Naive thymus-derived CD8-positive, alpha-beta T cell (primary cell): ENCODE measurements at places on chromosomes 11 and 22. TPM values are rescaled to one million over a fixed set of nuclear protein-coding genes. Genes with fewer than 3 reads are reported as not detected.

RNF26 gene
- 39.6 TPM for polyA plus RNA-seq

GRCh38 chr11:45450189-45450588 lies 164.0 kb upstream of the SYT13 start:
- no peak for DNase-seq

WT1 gene
- not detected for polyA plus RNA-seq

MGAT3 gene
- 0.05 TPM for polyA plus RNA-seq

DNA sequence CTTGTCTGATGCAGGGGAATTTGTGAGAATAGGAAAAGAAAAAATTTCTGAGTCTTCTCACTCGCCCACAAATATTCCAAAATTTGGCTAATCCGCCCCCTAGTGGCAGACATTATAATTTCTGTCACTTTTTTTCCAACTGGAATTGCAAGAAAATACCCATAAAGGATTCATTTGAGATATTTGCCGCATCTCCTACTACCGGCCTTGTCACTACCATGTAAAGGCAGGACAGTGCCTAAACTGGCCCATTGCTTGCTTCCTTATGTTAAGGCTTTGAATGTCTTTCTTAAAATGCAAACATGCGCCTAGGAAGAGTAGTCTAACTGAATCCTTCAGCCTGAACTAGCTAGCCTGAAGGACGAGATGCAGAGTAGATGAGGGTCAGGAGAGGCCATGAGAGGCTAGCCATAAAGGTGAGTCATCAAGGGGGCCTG lies 9.3 kb upstream of the CEP295 start:
- DNase-seq, result no peak

PLA2G6 gene
- polyA plus RNA-seq, result 7.2 TPM

OR51B2 gene
- not detected for polyA plus RNA-seq

DNA sequence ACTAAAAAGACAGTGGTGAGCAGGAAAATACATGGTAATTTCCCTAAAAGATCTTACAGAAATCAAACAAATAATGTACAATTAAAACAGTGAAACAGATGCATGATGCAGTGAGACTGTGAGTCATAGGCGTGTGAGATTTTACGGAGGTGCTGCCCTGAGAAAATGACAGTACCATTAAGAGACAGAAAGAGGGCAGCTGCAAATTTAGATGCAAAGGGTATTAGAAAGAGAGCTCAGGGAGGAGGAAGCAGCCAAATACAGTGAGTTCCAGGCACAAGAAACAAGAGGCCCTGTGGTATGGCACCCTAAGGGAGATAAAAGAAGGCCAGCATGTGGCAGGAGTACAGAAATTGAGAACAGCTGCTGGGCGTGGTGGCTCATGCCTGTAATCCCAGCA lies 88.5 kb upstream of the FIBIN start:
- DNase-seq, result no peak

- DNase-seq, result no peak
Observed at GRCh38 chr11:117223741-117224689, 7.9 kb downstream of the PCSK7 start.

C11orf91 gene
- not detected for polyA plus RNA-seq

E2F8 gene
- not detected for polyA plus RNA-seq
